ENCODE measurements at places on chromosomes 16 and 17.

DNA sequence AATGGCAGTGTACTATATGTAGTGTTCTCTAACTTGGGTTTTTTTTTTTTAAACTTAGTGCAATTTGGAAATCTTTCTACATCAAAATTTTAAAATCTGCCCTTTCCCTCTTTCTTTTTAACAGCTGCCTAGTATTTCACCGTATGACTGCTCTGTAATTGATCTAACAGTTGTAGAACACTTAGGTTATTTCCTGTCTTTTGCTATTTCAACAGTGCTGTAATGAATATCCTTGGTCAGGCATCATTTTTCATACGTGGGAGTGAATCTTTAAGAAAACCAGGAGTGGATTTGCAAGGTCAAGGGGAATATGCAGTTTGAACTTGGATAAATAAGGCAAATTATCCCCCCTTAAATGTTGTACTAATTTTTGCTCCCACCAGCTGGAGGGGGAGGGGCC is 3.8 kb downstream of the NLRC5 start:
- DNase-seq = no peak

- DNase-seq = no peak
Measured at GRCh38 chr16:24094660-24095059, 161.5 kb upstream of the CACNG3 start.

DNA sequence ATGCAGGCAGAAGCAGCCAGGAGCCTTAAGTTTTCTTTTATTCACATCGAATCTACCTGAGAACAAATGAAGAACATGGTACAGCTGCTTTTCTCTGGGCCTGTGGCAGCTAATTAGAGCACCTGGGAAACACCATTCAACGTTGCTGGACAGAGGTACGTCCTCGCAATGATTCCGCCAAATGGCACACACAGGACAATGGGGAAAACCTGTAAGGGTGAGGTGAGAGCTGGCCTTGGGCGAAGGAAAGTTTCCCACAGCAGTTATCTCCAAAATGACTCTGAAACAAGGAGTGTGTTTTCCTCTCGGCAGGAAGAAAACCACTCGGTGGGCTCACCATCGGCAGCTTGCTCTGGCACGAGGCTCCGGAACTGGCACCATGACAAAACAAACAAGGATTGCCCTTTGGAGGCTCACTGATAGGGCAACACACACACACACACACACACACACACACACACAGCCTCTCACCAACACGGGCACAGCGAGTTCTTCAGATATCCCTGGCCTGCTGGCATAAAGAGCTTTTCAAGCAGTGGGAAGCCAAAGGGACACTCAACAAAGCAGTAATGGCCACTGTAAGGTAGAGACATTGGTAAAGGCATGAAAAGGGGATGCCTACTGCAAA is 73.7 kb downstream of the ZFHX3 start:
- no peak for DNase-seq

DNA sequence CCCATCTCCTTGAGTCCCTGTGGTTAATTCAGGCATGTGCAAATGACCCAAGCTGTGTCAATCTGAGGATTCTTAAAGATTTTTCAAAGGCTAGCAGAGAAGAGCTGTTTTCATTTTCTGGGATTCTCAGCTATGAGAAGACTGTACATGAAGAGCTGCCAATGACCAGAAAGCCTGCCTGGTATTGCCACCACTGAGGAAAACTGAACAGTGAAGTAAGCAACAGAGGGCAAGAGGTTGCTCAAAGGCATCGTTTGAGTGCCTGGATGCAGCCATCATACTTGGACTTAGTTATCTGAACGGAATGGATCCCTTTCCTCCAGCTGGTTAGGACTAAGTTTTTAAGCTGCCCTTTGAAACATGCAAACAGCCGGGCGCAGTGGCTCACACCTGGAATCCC is 38.4 kb downstream of the FAM20A start:
- DNase-seq = no peak

- DNase-seq = no peak
Measured at GRCh38 chr17:65730711-65731169, 169.3 kb upstream of the AXIN2 start.

DNA sequence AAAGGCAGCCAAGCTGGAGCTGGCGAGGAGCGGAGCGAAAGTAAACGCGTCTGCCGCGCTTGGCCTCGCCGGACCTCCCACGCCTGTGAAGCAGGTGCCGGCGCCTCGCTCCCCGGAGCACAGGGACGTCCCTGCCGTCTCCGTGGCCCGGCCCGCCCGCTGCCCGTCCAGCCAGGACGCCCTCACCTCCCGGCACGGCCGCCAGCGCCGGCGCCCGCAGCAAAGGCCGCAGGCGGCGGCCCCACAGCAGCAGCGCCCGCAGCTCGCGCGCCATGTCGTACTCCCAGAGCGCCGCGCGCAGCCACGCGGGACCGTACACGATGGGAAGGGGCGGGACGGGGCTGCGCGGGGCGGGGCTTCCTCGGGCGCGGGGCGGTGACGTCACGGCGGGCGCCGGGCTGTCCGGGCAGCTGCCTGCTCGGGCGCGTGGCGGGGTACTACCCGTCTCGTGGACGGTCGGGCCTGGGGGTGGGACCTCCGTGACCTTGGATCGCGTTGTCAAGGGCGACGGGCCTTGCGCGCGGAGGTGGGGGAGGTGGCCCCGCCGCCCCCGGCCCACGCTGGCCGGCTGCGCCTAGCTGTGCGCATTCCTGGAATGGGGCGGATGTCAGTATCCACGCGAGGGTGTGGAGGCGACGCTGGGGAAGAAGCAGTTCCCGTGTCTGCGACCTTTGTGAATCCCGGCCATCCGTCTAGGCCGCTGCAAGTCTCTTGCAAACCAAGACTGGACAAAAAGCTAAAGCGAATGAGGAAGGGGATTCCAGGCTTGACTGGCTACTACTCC is at the start of gene TRAP1:
TRAP1 (minus strand) TSS at position 290 of the 784 bp plus-strand sequence; CDS start at position 274, 16 bp downstream.
- peak; percentile 93 for DNase-seq

- no peak for DNase-seq
Measured at GRCh38 chr16:2586901-2587480, 49.2 kb downstream of the PDPK1 start.

- DNase-seq = peak; percentile 69
Measured at GRCh38 chr17:50055426-50056216, at the start of gene ITGA3. Gene ITGA3, plus strand, starts transcription at chr17:50056110. Its CDS starts 330 bp downstream, at chr17:50056440.

DNA sequence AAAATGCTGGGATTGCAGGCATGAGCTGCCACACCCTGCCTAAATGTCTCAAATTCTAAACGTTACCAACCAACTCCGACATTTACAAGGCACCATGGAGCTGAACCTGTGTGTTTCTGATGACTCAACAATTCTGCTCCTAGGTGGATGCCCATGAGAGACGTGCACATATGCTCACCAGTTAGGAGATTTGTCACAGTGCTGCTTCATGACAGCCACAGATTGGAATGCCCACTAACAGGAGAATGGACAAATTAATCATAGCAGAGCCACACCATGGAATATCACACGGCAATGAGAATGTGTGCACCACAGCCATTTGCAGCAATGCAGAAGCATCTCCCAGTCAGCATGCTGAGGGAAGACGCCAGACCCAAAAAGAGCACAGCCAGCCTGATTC is 8.0 kb upstream of the KCNG4 start:
- DNase-seq = no peak

DNA sequence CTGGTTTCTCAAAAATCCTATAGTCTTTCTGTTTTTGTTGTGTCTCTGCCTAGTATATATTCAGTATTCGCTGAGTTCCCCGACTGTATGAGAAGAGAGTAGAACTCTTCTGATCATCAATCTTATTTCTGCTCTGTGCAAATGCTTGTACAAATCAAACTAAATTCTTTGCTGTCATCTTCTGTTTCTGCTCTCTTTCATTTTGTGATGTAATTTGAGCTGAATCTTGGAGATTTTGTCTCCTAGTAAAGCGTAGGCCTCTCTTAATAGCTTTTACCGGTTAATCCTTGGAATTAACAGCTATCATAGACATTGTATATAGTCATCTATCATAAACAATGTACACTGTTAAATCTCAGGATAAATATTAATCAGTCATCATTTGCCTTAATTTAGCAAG is 61.9 kb downstream of the OMG start:
- DNase-seq = no peak

DNA sequence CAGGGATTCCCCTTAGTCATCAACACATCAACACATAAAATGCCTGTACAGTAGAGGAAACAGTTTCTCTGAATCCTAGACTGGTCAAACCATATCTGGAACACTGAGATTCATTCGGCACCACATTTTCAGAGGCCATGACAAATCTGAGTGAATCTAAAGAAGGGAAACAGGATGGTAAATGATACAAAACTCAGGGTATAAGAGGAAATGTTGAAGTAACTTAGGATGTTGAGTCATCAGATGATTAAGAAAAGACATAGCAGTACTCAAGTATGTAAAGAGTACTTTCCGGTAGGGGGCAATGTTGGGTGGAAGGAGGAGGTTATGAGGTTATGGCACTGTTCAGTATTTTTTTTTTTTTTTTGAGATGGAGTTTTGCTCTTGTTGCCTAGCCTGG is 358.5 kb upstream of the PMFBP1 start:
- no peak for DNase-seq

- DNase-seq = no peak
Measured at GRCh38 chr17:33514369-33514768, 221.3 kb upstream of the ASIC2 start.

- no peak for DNase-seq
Measured at GRCh38 chr16:78490847-78491246, 391.4 kb downstream of the WWOX start.

- no peak for DNase-seq
Measured at GRCh38 chr17:57751348-57751971, 6.4 kb upstream of the CCDC182 start.

GRCh38 chr16:85296859-85297660 is 184.8 kb upstream of the CIBAR2 start:
- DNase-seq = no peak

DNA sequence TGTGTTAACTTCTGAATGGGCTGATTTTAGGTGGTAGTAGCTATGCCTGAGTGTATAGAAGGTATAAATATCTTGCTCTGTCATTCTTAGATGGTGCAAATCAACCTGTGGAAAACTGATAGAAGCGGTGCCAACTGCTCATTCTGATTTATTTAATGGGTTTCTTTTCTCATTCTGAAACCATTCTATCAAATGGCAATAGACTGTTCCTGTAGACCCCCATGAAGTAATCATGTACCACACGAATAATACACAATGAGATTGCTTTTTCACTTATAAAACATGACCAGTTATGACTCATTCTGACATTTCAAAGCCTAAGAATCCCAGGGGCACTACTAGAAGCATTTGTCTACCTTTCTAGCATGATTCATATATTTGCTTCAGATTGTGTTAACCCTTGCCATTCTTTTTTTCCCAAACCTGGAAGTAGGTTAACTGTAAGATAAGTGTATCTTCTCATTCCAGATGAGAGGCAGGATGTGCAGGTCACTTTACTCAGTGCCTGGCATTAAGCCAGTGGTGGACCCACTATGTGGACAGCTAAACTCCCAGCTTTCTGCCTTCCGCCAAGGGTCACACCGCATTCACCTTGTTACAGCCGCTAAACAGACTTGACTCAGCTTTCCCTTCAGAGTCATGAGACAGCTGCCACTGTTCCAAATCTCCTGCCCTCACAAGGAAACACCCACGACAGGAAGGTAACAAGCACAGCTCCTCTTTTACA is 16.4 kb upstream of the SLC16A11 start:
- DNase-seq = no peak

- DNase-seq = no peak
Measured at GRCh38 chr17:17729620-17730249, 48.5 kb downstream of the RAI1 start.

DNA sequence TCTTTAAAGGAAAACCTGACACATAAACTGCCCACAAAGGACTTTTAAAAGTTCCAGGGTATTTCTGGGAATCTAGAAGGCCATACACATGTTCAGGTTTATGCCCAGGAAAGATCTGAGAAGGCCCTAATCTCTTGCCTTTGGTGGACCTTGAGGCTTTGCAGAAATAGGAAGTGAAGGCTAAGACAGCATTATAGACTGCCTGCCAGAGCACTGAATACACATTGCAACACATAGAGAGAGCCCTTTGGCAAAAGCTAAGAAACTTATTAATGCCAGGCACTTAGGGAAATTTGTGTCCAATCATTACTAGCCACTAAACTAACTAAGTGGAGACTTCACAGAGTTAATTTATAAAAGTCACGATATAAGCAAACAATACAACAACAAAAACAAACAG is 70.4 kb downstream of the MMD start:
- DNase-seq = no peak

GRCh38 chr16:29789775-29790182 is 772 bp upstream of the KIF22 start:
- no peak for DNase-seq

DNA sequence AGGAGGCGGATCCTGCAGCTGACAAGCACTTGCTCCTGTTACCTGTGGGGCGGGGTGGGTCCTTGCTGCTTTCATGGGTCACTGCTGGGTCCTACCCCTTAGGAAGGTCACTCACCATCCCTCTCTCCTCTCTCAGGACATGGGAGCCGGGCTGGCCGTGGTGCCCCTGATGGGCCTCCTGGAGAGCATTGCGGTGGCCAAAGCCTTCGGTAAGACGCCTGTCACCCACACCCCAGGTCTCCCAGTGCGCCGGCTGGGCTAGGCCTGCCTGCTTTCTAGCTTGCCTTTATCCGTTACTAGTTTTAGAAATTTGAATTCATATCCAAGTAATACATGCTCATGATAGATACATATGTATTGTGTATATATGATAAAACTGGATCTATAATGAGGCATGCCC is 17.2 kb downstream of the SLC26A11 start:
- DNase-seq = no peak

- no peak for DNase-seq
Measured at GRCh38 chr16:13093661-13094060, 192.3 kb downstream of the SHISA9 start.

DNA sequence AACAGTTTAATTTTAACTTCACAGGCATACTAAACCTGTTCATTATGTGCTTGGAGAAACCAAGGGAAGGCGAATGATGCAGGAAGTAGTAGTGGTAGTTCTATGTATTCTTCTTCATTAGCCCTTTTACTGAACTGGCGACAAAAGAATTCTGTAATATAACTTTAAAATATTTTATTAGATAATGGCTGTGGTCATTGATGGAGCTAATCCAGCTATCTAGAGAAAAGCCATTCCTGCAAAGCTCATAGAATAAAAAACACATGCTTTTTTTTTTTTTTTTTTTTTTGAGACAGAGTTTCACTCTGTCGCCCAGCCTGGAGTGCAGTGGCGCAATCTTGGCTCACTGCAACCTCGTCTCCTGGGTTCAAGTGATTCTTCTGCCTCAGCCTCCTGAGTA is 23.5 kb downstream of the TANC2 start:
- no peak for DNase-seq

- DNase-seq = no peak
Measured at GRCh38 chr16:48561960-48562393, 48.0 kb downstream of the N4BP1 start.

DNA sequence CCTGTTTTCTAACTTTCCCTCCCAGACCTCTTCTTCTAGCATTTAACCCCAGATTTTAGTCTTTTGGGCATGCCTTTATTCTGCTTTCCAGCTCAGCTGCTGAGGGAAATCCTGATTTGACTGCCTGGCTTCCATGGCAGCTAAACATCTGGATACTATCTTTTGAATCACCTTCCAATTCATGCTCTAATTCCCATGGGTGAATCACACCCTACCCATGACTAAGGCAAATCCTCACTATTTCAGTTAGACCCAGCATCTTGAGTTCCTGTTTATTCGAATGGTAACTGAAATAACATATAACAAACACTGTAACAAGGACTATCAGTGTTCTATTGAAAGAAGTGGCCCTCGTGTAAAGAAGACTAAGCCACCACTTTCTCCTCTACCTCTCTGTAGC is 29.8 kb downstream of the CA10 start:
- DNase-seq = no peak

Measured in mesothelial cell of epicardium (in vitro differentiated cells).